Suppressor macrophage treated with lipopolysaccharide for 1 hour (primary cell): ENCODE measurements at places on chromosomes 6 and 20.

GRCh38 chr20:1918491-1919165 lies 23.4 kb downstream of the SIRPA start:
- peak; percentile 70 for DNase-seq

- no peak for DNase-seq
Measured at GRCh38 chr20:63233924-63234323, 1.8 kb upstream of the BIRC7 start.

DNA sequence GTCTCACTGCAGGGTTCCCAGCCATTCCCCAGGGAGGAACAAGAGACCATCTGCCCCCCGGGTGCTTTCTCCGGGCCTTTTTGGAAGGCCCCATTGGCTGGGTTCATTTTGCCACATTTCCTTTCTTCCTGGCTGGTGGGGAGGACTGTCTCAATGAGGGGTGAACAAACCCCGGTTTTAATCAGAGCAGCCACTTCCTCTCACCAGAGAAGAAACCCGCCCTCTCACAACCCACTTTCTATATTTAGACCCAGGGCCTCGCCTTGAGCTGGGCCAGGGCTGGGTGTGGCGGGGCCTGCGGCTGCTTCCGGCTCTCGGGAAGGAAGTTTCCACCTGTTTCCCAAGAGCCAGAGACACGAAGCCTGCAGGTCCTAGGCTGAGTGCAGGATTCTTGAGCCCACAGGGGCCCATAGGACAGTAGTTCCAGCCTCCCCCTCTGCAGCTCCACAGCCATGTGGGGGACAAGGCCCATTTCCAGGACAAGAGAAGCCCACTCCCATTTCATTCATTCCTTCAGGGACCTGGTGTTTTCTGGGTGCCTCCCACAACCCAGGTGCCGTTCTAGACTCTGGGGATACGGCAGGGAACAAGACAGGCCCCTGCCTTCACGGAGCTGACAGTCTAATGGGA lies 41.8 kb downstream of the RBM38 start:
- DNase-seq = peak; percentile 68

DNA sequence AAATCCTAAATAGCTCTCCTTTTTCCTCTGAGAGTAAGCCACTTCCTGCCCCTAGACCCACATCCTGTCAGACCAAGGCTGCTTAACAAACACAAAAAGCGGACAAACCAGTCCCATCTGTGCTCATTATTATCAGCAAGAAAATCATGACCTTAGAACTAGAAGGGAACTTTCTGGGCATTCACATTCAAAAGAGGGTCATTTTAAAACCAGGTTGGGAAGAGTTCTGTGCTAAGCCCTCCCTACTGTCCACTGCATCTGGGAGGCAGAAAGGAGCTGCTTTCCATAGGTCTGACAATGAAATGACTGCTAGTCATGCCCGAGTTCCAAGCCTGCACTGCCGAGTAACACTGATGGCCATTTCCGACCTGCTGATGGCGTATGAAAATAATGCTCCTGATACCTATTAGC lies 15.4 kb downstream of the EZR start:
- peak; percentile 18 for DNase-seq

- DNase-seq = no peak
Measured at GRCh38 chr20:58328836-58329235, 19.3 kb downstream of the RAB22A start.

DNA sequence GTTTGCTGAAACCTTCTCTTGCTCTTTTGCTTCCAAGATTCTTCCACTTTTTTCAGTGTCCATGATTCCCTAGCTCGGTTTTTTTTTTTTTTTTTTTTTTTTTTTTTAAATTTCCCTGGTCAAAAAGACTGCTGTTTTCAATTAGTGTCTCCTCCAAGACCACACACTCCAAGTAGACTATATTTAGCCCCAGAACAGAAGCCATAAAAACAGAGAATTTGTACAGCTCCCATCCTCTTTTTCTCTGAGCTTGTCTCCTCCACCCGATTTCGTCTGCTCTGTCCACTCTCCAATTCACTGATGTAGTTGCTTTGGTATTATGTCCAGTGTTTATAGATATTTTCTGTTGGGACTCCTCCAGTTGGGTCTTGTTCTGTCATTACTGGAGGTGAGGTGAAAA lies 37.6 kb downstream of the RSPH3 start:
- DNase-seq = no peak

- peak; percentile 24 for DNase-seq
Measured at GRCh38 chr6:111871207-111871606, 2.0 kb downstream of the FYN start.

GRCh38 chr6:79947191-79948186 lies at the start of gene ELOVL4:
ELOVL4 (minus strand) TSS chr6:79947553; CDS start chr6:79947279, 274 bp downstream.
- DNase-seq = peak; percentile 22

DNA sequence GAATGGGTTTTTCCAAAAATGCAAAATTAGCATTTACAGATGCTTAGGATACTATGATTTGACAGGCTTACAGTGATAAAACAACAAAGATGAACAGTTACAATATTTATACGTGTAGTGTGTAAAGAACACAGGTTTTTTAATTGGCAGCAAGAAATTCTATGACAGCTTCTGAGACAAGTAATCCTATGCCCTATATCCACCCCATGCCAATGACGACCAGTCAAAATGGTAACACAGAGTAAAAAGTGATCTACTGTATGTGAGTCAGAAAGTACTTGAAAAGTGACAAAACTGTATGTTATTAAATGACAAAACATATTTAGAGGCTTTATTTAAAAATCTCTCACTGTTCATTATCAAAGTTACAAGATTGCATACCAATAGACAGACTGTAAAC lies 99.5 kb downstream of the PRDM1 start:
- DNase-seq = no peak

DNA sequence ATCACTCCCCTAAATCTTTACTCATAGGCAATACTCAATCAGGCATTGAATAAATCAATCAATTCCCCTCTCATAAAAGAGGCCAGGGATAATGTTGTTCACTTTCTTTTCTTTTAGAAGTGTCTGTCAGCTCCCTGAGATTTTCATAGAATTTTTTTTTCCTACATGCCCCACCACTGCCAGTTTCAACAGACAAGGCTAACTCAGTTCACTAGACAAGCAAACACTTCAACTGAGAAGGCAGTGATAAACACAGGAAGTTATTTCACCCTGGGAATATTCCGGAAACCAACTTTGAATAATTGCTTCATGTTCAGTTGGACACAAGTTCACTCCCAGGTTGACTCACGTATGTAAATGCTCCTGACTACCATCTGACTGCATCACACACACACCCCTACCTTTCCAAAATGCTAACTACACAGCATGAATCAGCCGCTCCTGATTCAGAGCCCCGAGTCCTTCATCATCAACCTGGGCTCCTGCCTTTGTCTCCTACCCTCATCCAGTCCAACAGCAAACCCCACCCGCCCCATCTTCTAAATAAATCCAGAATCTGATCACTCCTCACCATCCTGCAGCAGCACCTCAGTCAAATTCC lies 143.9 kb downstream of the BCAS1 start:
- peak; percentile 98 for DNase-seq

- no peak for DNase-seq
Measured at GRCh38 chr6:498795-499231, 107.3 kb downstream of the IRF4 start.

- DNase-seq = no peak
Measured at GRCh38 chr6:127434651-127435050, 24.5 kb downstream of the KIAA0408 start.

GRCh38 chr20:33600981-33601380 lies 61.1 kb upstream of the C20orf144 start:
- DNase-seq = no peak
